ENCODE measurements at places on chromosomes 12 and 14.

- no peak for DNase-seq
Observed at GRCh38 chr12:101855976-101856375, 21.4 kb upstream of the DRAM1 start.

- no peak for DNase-seq
Observed at GRCh38 chr14:85224241-85224640, 305.7 kb upstream of the FLRT2 start.

- no peak for DNase-seq
Observed at GRCh38 chr12:553216-554000, 93.7 kb downstream of the B4GALNT3 start.

- no peak for DNase-seq
Observed at GRCh38 chr14:67852926-67853604, 33.5 kb downstream of the RAD51B start.

DNA sequence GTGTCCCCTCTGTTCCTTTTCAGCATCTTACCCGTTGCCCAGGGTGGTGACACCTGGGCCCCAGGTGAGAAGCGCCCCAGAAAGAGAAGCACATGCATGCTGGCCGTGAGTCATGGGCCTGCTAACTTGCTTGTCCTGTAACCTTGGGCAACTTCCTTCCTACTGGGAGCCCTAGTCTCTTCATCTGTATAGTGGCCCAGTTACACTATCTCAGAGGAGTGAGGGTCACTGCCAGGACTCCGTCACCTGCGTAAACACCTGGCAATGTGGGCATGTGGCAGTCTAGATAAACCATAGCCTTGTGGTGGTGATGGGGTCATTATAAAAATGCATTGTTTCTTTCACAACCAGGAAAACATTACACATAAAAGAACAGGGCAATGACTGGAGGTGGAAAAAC lies 125.2 kb downstream of the SLC25A47 start:
- no peak for DNase-seq

DNA sequence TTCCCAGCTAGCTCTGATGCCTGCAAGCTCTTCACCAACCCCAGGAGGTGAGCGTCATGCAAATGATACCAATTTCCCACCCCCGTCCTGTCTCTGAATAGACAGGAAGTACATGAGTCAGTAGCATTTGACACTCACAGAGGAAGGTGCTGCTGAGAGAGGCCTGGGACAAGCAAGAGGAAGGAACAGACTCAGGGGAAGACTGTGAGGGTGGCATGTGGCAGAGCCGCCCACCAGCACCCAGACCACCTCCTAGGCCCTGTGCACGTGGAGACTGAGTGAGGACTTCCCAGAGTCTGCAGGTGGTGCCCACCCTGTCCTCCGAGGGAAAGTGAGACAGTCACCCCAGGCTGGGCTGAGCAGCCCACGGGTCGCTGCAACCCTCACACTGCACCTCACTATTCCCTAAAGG lies 199.5 kb upstream of the SFSWAP start:
- peak; percentile 33 for DNase-seq

Measured in CD4-positive, alpha-beta T cell treated with Interferon gamma for 1 hour (primary cell).